ENCODE measurements at places on chromosomes 11 and 22. TPM values are rescaled to one million over a fixed set of nuclear protein-coding genes. Genes with fewer than 3 reads are reported as not detected.
A peak's percentile ranks its signal among the peaks of the same experiment; 100 is the strongest.

Gene NXPE1
- total RNA-seq, result 3.9 TPM

Gene SELENOH
- 157 TPM for total RNA-seq

Gene GLYAT
- total RNA-seq, result 1.0 TPM

Gene GRM5
- 2.3 TPM for total RNA-seq

Gene CDKN1C
- 34.9 TPM for total RNA-seq

GRCh38 chr11:7688238-7688826 is 15.0 kb upstream of the CYB5R2 start:
- no peak for DNase-seq

GRCh38 chr11:134349109-134349801 is 17.5 kb downstream of the GLB1L2 start:
- no peak for DNase-seq

- DNase-seq, result peak; percentile 11
These were observed 67.5 kb downstream of the PACSIN2 start for GRCh38 chr22:42947211-42947990.

GRCh38 chr11:82682003-82682751 is 51.5 kb downstream of the FAM181B start:
- DNase-seq, result no peak

DNA sequence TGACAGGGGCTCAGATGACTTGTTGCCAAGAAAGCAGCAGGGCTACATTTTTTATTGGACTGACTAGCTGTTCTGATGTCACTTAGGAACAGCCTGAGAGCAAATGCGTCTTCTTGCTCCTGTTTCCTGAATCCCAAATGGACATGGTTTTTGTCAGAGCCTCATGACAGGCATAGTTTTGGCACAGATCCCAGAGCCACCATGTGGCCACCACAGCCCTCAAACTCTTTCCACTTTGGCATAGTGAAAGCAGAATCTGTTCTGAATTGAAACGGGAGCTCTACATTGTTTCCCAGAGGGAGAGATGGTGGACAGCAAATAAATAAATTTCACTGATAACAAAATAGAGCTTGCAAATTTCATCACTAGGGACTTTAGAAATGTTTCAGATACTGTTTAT is 222.2 kb downstream of the C11orf87 start:
- no peak for DNase-seq

GRCh38 chr11:126059238-126059781 is 3.4 kb downstream of the CDON start:
- no peak for DNase-seq

DNA sequence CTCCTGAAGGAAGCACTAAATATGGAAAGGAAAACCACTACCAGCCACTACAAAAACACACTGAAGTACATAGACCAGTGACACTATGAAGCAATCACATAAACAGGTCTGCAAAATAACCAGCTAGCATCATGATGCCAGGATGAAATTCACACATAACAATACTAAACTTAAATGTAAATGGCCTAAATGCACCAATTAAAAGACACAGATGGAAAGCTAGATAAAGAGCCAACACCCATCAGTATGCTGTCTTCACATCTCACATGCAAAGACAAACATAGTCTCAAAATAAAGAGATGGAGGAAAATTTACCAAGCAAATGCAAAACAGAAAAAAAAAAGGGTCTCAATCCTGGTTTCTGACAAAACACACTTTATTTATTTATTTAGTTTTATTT is 171.7 kb downstream of the TTC28 start:
- DNase-seq, result no peak

DNA sequence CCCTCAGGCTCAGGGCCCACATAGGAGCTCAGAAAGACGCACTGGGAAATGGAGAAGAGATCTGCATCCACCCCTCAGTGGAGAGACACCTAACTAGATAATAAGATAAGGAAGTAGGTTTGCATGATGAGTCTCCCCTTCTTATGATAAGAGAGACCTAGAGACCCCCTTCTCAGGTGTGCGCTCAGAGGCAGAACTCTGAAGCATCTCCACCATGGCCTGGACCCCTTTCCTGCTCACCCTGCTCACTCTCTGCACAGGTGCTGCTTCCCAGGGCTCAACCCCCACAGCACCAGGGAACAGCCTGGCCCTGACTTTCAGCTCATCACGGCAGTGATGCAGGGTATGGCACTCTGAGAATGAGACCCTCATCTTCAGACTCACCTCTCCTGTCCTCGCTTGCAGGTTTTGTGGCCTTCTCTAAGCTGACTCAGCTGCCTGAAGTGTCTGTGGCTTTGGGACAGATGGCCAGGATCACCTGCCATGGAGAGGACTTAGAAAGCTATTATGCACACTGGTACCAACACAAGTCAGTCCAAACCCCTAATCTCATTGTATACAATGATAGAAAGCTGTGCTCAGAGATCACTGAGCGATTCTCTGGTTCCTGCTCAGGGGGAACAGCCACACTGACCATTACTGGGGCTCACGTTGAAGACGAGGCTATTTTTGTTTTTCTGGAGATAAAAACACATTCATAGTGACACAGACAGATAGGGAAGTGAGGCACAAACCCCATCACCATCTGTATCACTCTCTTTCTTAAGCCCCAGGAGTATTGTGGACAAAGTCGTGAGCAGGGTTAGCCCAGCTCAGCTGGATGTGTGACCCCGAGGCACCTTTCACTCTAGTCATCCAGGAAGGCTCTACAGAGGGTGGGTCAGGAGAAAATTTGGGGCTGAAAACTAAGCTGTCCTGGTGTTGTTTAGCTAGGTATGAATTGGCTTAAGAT is 29.7 kb upstream of the IGLL5 start:
- DNase-seq, result no peak

GRCh38 chr22:27490080-27490479 is 311.5 kb downstream of the MN1 start:
- no peak for DNase-seq

- no peak for DNase-seq
These were observed 92.8 kb downstream of the GALNT18 start for GRCh38 chr11:11528986-11529385.

GRCh38 chr11:108085672-108086071 is 35.7 kb upstream of the ACAT1 start:
- DNase-seq, result no peak

Data from testis (tissue), 5 donors.